ENCODE measurements at places on chromosomes 13 and 19.

DNA sequence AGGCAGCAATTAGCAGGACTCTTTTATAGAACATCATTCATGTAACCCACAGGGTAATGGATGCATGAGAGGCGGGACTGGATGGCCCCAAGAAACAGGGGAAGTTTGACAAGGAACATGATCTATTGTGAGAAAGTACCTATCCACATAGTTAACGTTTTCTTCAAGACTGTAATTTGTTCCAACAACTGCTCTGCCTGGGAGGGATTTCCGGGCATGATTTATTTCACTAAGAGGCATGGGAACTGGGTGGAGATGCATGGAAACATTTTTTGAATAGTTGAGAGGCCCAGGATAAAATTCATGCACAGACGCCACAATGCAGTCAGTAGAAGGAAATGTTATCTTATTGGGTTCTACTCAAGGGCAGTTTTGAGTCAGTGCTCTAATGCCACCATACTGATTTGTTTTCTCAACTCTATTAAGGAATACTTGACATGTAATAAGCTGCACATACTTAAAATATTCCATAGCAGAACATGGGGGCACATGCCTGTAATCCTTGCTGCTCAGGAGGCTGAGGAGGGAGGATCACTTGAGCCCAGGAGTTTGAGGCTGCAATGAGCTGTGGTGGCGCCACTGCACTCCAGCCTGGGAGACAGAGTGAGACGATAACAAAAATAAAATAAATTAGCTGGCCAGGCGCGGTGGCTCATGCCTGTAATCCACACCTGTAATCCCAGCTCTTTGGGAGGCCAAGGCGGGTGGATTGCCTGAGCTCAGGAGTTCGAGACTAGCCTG is 9.9 kb upstream of the ATG4D start:
- DNase-seq: no peak

- no peak for DNase-seq
These were observed 540 bp upstream of the USE1 start for GRCh38 chr19:17214508-17215126.

- no peak for DNase-seq
These were observed 389 bp upstream of the ZNF649 start for GRCh38 chr19:51905206-51905605.

DNA sequence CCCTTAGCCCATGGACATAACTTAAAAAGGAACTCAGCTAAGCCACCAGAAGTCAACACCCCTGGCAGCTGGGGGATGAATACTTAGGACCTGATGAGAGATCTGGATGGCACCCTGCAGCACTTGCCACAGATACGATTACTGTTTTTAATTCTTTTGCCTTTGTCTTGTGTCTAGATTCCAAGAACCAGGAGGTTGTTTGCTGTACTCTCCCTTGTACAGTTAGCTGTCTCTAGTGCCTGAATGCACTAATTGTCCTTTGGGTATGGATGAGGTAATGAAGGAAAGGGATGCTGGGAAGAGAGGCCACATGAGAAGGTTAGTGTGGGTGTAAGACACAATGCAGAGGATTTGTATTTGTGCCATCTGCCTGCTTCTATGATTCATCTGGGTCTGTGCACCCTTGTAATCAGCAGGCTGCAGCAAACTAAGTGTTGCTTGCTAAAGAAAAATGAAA is 385.8 kb downstream of the KCNRG start:
- DNase-seq: no peak

DNA sequence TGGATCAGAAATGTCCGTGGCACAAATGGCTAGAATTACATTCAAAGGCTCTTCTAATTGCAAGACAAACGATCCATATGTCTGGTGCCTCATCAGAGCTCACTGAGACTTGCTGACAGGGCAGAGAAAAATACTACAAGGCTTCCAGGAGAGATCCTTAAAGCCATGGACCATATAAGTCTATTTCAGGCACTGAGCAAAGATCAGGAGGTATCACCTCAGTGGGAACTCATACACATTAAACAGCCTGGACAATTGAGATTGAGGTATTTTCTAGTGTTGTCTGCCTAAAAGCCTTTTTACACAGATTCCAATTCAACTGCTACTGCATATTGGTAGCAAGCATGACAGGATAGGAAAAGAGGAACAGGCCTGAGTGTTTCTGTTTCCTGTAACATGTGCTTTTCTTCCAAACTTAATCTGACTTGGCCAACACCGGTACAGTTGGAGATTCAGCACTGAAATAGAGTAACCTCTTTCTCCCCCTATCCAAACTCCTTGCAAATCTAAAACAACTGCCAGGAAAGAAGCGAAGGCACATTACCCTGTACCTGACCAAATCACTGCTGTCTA is 65.9 kb downstream of the SERP2 start:
- DNase-seq: no peak

DNA sequence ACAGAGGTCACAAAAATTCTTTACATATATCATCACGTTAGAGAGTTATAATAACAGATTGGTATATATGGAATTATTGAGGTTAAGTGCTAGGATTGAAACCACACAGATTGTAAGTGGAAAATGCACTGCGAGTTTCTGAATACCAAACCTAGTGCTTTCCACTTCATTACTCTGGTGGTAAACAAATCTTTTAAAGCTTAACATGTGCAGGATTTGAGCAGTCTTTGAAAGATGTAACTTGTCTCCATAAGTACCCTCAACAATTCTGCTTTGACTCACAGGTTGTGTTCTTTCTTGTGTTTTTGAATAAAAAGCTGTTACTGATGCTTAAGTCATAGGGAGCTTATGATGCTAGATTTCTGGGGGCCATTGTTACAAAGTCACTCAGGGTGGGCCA is 314.7 kb upstream of the DACH1 start:
- no peak for DNase-seq

DNA sequence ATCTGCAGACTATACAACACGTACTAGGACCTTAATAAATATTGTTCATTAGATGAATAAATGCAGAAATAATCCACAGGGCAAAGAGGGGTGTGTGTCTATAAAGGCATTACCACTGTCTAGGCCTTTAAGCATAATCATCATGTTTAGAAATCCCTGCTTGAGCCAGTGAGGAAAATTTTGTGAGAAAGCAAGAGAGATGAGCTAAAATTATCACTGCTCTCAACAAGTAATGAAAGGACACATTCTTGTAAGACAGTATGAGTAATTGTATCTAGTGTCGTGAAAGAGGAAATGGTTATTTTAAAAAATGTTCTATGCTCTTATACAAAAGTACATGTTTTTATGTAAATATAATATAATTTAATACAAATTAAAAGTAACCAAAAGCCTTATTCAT is 1699.4 kb downstream of the PCDH9 start:
- DNase-seq: no peak

- DNase-seq: no peak
These were observed 7.3 kb downstream of the RPS16 start for GRCh38 chr19:39428283-39429112.

- no peak for DNase-seq
These were observed 55.6 kb upstream of the ALOX5AP start for GRCh38 chr13:30679483-30680330.

DNA sequence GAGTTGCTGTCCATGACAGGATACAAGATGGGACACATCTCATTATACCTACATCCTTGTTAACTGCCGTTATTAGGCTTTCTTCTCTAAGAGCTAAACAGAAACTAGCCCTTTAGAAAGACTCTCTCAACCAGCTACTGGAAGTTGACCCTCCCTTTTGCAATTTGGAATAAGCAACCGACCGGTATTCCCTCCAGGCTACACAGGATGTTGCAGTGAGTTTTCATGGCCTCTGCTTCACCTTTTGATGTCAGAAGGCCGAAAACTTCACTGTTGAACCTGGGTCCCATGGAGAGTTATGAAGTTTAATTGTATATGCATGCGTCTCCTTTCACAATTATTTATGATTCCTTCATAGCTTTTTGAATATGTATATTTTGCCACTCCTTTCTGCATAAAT is 1042.5 kb upstream of the SPRY2 start:
- no peak for DNase-seq

- DNase-seq: no peak
These were observed 23.5 kb downstream of the SLC25A15 start for GRCh38 chr13:40812724-40813445.

GRCh38 chr19:10565567-10566407 is at the start of gene KRI1:
TSS of gene KRI1 (minus strand) at chr19:10566010. CDS start at chr19:10565999, 11 bp downstream.
- DNase-seq: peak; percentile 93

DNA sequence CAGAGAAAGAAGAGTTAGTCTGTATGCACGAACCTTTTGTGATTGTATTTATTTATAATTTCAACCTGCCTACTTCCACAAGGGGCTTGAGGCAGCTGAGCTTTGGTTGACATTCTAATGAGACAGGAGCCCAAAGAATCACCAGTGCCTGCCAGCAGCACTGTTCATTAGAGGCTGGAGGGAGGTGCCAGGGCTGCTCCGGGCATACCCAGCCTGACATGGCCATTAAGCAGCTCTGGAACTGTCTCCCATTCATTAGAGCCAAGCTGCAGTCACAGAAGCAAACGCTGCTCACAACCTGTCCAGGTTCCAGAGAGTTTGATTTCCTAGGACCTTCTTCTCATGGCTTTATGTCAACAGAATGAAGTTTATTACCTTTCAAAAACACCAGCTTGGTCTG is 425.5 kb downstream of the RFC3 start:
- DNase-seq: no peak

DNA sequence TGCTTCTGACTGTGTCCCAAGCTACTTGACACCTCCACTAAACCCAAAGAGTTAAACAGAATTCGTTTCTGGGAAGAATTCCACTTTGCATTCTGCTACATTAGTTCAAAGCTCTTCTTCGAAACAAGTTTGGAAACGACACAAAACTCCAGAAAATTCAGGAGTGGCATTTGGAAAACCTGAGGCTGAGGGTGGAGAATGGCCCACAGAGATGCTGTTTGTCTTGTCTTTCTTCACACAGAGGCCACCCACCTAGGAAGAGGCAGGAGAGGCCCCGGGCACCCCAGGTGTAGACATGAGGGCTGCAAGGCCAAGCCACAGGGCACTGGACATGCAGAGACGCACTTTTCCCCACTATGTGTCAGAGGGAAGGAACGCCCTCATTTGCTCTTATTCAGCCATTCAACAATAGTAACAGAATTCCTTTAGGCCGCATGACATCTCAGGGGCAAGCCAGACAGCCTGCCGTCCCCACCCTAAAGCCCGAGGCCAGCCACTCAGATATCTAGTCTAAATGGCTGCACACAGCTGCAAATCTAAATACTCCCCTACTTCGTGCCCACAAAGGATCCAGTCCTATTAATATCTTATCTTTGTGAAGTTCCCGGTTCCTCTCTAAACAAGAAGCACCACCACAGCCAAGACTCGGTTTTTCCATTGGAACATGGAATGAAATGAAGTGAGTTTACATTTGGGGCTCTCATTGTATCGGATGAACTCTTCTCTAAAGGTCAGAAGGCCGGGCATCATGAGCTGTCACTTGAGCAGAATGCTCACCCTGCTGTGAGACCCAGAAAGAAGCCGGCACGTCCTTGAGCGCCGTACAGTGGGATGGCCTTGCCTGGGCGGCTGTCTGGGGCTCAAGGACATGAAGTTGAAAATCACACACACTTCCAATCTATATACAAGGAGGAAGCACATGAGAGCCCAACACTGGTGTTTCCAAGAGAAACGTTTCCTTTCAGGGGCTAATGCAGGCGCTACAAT is 19.8 kb downstream of the COL4A1 start:
- DNase-seq: no peak

GRCh38 chr19:5903056-5903623 is 450 bp downstream of the NDUFA11 start:
- no peak for DNase-seq

DNA sequence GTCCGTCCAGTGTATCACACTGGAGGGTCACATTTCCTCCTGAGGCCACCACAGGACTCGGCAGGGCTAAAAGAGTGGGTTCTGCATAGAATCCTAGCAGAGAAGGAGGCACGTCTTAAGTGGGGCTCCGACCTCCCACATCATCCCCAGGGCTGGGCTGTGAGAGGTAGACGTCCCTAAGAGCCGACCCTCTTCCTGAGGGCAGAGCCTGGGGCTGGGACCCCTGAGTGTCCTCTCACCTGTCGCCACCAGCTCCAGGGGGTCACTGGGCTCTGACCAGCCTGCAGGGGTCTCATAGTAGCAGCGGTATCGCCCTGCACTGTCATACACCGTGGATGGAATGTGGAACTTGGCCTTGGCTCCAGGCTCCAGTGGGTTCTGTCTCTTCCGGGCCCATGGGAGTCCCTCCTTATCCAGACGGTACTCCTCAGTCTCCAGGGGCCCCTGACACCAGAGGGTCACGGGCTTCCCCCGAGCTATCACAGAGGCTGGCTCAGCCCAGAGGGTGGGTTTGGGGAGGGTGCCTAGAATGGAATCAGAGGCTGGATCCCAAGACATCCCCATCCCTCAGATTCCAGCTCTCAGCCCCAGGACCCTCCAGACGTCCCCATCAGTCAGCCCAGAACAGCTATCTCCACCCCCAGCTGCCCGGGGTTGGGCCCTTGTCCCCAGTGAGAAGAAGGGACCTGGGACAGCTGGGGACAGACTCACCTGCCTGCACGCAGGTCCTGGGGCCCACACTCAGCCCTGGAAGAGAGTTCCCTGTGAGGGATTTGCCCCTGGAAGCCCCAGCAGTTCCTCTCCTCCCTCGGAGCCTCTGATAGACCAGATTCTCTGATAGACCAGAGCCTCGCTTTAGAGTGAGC is 590 bp downstream of the LILRB5 start:
- DNase-seq: no peak

DNA sequence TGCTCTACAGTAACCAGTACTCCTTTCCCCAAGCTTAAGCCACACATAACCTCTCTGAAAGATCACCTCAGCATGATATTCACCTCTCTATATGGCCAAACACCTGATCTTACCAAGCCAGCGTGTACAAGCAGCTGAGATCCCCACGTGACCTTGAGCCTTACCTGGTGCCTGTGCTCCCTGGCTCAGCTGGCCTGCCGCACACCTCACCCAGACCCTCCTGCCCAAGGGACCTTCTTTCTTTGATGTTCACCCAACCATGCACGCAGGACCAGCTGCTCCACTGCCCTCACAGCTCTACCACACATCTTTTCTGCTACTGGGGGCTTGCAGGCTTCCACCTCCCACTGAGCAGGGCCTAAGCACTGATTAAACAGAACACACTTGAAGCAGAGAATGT is 9.0 kb downstream of the DHRS12 start:
- DNase-seq: no peak

GRCh38 chr13:108944760-108945159 is 315.3 kb downstream of the MYO16 start:
- DNase-seq: no peak

DNA sequence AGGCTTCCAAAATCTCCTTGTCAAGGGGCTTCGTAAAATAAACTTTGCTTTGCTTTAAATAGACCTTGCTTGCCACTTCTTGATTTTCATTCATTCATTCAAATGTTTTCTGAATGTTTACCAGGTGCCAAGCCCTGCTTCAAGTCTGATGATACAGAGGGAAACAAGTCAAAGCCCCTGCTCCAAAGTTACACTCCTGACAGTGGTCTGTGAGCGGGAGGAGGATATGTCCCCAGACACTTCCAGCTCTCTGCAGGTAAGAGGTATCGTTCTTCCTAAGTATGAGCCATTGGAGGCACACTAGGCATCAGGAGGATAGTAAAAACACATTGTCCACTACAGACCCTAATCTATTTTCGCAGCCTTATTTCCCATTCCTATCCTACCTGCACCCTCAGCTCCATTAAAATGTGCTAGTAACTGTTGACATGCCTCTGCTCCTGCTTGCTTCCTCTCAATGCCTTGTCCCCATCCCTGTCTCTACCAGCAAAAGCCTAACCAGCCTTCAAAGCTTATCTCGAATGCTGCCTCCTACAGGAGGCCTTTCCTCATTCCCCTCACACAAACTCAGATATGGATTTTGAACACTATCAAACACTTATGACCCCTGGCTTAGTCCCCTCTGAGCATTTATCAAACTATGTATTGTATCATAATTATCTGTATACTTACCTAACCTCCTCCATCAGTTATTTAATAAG is 6.2 kb upstream of the WBP4 start:
- no peak for DNase-seq
